Left renal pelvis (tissue), 4 donors: ENCODE measurements at places on chromosomes 2 and 18. TPM values are rescaled to one million over a fixed set of nuclear protein-coding genes. Genes with fewer than 3 reads are reported as not detected.
A peak's percentile ranks its signal among the peaks of the same experiment; 100 is the strongest.

The ITGB6 gene
- polyA plus RNA-seq: 19.0 TPM

- DNase-seq: no peak
These were observed 92.0 kb downstream of the HDAC4 start for GRCh38 chr2:239308661-239309397.

- no peak for DNase-seq
These were observed 210.4 kb upstream of the CXCR4 start for GRCh38 chr2:136328207-136328795.

DNA sequence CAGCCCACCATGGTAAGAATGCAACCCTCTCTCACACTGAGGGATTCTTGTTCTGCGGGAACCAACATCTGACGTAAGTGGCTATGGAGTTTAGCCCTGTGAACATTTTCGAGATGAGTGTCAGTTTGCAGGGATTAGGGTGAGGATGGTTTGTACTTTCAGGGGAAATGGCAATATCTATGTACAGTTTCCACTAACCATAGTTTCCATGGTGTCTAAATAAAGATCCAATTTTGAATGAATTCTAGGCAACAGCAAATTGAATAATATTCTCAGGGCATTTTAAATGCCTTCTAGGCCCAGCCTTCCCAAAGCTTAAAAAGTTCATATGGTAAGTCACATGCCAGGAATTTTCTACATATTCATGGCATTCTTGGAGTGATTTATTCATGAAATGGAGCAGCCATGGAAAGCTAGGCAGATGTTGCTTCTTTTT, 105.4 kb upstream of the MMADHC start:
- no peak for DNase-seq

GRCh38 chr2:165825041-165825440, 31.0 kb upstream of the GALNT3 start:
- peak; percentile 7 for DNase-seq

DNA sequence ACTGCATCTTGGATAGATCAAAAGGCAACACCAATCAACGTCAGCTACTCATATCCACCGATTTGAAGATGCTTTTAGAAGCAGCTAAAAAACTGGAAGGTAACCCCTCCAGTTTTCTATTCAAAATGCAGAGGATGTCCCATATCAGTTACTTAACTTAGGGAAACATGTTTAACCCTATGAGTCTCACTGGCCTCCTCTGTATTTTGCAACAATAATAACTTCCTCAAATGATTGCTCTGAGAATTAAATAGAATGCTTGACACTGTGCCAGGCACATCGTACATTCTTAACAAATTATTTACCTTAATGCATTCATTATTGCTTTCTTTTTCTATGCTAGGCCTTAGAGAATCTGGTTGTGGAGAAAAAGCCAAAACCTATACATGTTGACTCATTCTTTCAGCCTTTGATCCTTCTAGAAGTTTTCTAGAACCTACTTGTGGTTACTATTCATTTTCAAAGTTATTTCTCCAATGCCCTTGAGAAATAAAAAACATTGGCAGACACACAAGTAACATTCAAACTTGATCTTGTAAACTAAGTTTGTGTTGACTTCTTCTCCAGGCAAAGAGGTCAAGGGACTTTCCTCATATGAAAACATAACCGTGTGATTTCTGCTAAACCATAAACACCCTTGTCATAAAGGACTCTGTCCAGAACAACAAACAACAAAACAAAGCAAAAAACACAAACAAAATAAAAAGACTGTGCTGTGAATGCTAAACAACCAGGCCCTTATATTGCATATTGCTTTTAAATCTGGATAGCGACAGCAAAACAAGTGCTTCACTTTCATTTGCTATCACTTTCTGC, 4.6 kb downstream of the DOCK10 start:
- DNase-seq: no peak

GRCh38 chr18:74951165-74951760, 257.7 kb downstream of the PTGR3 start:
- no peak for DNase-seq

GRCh38 chr2:7593360-7593759, 676.1 kb downstream of the RNF144A start:
- no peak for DNase-seq

DNA sequence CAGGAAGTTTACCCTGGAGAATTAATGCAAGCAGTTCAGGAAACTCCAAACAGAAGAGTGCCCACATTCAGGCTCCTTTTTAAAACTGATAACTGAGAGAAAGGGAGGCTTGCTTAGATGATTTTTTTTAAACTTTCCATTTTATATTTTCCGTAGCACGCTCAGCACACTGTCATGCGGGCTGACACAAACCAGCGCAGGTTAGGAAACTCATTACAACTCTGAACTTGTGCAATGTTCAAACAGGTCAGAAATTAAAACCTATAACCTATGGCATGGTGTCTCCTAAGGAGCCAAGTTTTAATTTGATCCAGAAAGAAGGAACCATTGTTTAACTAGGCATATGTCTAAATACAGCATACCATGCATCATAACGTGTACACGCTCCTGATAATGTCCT, 117.7 kb upstream of the SMIM21 start:
- no peak for DNase-seq
